ENCODE measurements at places on chromosomes 6 and 20. TPM values are rescaled to one million over a fixed set of nuclear protein-coding genes. Genes with fewer than 3 reads are reported as not detected.

GRCh38 chr6:14276667-14277404 lies 159.3 kb downstream of the CD83 start:
- peak; percentile 40 for DNase-seq

DNA sequence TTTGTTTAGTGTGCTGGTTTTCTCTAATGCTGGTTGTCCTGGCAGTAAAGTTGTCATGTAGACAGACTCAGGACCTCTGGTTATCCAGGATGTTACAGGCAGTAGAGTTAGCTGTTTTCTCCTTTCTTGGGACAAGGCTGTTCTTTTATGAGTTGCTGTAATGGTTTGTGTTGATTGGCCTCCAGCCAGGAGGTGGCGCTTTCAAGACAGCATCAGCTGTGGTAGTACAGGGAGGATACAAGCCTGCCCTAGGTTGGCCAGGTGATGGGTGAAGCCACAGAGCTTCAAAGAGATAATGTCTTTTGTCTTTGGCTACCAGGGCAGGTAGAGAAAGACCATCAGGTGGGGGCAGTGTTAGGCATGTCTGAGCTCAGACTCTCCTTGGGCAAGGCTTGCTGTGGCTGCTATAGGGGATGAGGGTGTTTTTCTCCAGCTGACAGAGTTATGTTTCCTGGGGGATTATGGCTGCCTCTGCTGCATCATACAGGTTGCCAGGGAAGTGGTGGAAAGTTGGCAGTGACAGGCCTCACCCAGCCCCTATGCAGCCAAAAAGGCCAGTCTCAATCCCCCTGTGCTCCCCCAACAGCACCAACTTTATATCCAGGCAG lies 127.2 kb upstream of the TAB2 start:
- peak; percentile 31 for DNase-seq

The C2 gene
- total RNA-seq = 0.86 TPM

The TGIF2 gene
- 5.3 TPM for total RNA-seq

DNA sequence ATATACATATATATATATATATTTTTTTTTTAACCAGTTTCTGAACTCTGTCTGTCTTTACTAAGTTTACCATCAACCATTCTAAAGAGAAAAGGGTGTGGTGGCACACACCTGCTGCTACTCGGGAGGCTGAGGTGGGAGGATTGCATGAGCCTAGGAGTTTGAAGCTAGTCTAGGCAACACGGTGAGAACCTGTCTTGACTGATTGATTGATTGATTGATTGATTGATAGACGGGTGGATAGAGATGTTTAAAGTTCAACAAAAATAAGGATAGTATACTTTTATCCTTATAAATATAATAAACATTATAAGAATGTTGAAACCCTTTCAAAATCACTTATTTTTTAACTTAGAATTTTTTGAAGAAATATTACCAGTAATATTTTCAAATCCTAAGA lies 30.2 kb downstream of the CEP57L1 start:
- DNase-seq = no peak

DNA sequence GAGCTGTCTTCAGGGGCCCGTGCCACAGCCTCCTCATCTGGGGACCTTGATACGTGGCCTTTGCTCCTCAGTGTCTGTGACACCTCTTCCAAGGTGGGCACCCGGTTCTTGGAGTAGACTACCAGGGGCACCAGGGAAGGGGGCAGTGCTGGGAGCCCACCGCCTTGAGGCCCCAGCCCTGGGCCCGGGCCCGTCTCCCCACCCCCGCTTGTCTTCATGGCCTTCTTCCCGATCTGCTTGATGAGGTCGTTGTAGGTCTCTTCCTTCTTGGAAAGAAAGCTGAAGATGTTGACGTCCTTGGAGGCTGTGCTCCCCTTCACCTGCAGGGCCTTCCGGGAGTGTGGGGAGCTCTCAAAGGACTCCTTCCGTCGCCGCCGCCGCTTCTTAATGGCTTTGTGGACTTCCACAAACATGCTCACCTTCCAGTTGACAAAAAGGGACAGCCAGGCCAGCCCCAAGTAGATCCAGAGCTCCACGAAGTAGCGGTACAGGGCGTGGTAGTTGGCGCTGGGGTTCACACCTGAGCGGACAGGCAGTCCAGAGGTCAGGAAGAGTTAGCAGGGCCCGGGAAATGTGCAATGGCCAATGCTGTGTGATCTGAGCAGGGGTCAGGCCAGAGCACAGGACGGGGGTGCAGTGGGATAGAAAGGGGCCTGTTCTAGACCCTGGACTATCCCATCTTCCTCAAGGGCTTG lies 37.9 kb downstream of the KCNK5 start:
- DNase-seq = no peak

DNA sequence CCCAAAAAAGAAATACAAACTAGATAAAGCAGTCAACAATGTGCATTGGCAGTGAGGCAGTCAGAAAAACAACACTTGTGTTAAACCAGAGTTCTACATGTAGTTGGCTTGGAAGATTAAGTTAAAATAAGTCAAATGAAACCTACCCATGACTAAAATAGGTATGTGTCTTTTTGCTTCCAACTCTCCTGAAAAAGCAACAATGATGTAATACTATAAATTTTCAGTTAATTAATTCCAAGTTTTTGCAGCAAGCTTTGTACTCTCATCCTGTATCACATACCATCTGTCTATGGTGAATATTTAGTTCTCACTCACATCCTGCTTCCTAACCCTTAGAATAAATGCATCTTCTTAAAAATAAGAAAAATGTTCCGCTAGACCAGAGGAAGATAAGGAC lies 261.5 kb downstream of the KIF16B start:
- DNase-seq = no peak

The COMMD7 gene
- total RNA-seq = 26.7 TPM

GRCh38 chr20:34165018-34165619 lies 53.1 kb upstream of the EIF2S2 start:
- no peak for DNase-seq

The SEC23B gene
- total RNA-seq = 56.7 TPM

DNA sequence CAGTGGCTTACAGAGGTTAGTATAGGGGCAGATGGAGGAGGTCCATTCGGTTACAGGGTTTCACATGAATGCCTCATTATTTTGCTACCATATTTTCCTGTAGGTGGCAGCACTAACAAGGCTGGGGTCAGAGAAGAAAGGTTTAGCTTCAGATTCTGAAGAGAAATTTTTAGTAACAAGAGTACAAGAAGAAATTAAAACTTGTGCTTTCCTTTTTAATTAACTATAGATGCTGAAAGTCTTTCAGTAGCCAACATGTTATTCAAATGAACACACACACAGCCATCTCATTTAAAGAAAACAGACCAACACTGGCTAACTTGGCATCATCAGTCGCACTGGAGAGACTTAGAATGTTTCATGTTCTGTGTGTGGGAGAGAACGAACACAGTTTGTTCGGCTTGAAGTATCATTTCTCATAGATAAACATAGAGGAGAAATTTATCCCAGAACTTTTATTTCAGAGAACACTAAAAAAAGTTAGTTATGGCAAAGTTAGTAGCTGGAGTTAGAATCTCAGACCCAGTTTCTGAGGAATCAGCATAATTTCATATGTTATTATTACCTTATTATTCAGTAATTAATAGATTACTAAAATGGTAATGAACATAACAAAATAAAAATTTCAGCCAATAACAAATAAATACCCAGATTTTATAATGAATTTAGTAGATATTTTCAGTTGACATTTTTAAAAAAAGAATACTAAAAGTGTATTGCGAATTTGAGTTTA lies 314.0 kb upstream of the RSPO3 start:
- DNase-seq = peak; percentile 60

DNA sequence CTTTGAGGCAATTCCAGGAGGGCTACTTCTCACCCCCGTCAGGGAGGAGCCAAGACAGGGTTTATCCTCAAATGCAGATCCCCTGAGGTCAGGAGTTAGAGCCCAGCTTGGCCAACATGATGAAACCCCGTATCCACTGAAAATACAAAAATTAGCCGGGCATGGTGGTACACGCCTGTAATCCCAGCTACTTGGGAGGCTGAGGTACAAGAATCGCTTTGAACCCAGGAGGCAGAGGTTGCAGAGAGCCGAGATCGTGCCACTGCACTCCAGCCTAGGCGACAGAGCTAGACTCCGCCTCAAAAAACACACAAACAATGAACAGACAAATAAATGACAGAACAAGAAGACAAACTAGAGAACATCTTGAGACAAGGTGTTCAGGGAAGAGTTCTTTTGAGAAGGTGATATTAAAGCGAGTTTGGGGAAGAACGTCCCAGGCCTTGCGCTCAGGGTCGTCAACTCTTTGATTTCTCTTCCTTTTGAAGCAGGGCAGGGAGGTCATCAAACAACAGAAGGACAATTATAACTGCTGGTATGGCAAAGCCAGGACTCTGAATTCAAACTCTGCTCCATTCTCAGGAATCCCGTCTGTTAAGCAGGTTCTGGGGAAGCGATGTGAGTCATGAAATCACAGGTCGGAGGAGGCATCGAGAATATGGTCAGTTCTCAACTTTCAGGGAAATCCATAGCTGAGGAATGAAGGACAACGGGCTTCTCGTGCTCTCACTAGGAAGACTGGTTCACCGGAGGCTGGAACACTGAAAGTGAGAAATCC lies 1.4 kb upstream of the RALY start:
- DNase-seq = peak; percentile 30

GRCh38 chr6:130122243-130122642 lies 100.5 kb downstream of the SAMD3 start:
- no peak for DNase-seq

GRCh38 chr6:46438245-46438644 lies 53.0 kb downstream of the RCAN2 start:
- DNase-seq = no peak
